Umbilical cord (tissue), 2 donors: ENCODE measurements at places on chromosomes 2 and 18.

- peak; percentile 7 for DNase-seq
Observed at GRCh38 chr2:86143307-86143706, 37.3 kb downstream of the PTCD3 start.

- DNase-seq: peak; percentile 67
Observed at GRCh38 chr2:187826023-187826422, 271.8 kb upstream of the TFPI start.

- peak; percentile 17 for DNase-seq
Observed at GRCh38 chr2:134393075-134393461, 139.2 kb downstream of the MGAT5 start.

- no peak for DNase-seq
Observed at GRCh38 chr2:216195565-216196029, 86.4 kb downstream of the XRCC5 start.

- DNase-seq: no peak
Observed at GRCh38 chr18:21155443-21155842, 43.8 kb upstream of the ROCK1 start.

- DNase-seq: no peak
Observed at GRCh38 chr2:144889348-144889747, 369.4 kb upstream of the ZEB2 start.

- DNase-seq: peak; percentile 53
Observed at GRCh38 chr2:217033186-217033585, 173.3 kb upstream of the TNP1 start.

- DNase-seq: no peak
Observed at GRCh38 chr18:24209558-24209957, 70.7 kb downstream of the CABYR start.

DNA sequence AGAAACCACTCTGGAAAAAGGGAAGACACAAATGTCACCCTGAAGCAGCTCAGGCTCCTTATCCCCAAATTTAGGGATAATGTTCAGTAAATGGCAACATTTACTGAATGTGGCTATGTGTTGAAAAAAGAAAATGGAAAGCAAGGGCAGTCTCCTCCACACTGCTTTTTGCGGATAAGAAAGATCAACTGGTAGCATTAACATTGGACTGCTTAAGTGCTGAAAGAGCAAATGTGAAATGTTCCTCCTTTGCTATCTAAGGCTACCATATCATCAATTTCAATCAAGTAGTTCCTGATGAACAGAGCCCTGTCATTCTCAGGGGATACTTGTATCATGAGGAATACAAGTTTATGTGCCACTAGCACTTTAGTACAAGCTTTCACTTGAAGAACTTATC is 12.5 kb downstream of the FBXO11 start:
- DNase-seq: no peak

GRCh38 chr18:9803063-9803697 is 82.6 kb upstream of the TXNDC2 start:
- DNase-seq: peak; percentile 44

DNA sequence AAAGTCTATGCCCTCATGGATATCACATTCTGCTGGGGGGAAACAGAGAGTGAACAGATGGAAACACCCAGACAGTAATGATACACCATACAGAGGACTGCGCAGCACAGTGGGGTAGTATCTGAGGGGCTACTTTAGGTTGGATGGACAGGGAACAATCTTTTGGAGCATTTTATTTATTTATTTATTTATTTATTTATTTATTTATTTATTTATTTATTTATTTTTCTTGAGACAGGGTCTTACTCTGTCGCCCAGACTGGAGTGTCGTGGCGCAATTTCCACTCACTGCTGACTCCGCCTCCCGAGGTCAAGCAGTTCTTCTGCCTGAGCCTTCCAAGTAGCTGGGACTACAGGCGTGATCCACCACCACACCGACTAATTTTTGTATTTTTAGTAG is 89.2 kb downstream of the TGOLN2 start:
- DNase-seq: no peak

- no peak for DNase-seq
Observed at GRCh38 chr2:187445051-187445450, 3.0 kb downstream of the CALCRL start.

- no peak for DNase-seq
Observed at GRCh38 chr2:66901344-66901743, 466.4 kb downstream of the MEIS1 start.

- peak; percentile 25 for DNase-seq
Observed at GRCh38 chr2:12347066-12347493, 369.7 kb upstream of the TRIB2 start.

GRCh38 chr2:203237346-203238238 is 1.2 kb upstream of the CYP20A1 start:
- DNase-seq: no peak

DNA sequence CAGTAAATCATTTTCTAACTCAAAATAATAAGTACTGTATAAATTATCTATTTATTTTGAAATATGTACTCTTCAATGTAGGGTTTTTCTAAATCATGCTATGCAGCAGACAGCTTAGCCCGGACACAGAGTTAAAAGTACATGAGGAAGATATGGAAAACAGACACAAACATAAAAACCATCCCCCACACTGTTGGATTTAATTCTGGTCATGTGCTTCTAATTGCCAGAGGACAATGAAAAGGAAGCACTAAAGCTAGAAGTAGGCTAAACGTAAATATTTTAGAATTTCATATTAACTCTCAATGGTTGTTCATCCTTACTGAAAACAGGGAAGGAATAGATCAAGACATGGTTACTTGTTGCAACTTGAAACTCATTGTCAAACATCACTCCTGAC is 420.7 kb downstream of the ERBB4 start:
- no peak for DNase-seq

- no peak for DNase-seq
Observed at GRCh38 chr18:610214-610928, 13.6 kb downstream of the CLUL1 start.

GRCh38 chr2:239305222-239305575 is 95.6 kb downstream of the HDAC4 start:
- no peak for DNase-seq

GRCh38 chr2:151973901-151974199 is 125.0 kb downstream of the CACNB4 start:
- peak; percentile 90 for DNase-seq

DNA sequence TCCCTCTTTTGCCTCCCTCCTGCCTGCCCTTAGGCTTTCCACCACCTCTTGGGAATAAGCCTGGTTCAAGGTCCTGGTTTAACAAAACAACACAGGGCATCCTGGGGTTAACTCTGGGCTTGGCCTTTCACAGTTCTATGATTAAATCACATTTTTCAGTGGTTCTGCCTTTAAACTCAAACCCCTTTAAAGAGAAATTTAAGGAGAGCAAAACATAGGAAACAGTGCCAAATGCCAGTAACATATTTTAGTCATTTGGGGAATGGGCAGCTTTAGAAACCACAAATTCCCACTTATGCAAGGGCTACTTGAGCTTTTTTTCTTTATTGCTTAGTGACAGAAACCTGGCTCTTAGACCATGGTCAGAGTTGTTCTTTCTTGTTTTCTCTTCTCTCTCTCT is 112.2 kb upstream of the FZD5 start:
- DNase-seq: no peak

- no peak for DNase-seq
Observed at GRCh38 chr18:28002841-28003240, 174.1 kb downstream of the CDH2 start.

DNA sequence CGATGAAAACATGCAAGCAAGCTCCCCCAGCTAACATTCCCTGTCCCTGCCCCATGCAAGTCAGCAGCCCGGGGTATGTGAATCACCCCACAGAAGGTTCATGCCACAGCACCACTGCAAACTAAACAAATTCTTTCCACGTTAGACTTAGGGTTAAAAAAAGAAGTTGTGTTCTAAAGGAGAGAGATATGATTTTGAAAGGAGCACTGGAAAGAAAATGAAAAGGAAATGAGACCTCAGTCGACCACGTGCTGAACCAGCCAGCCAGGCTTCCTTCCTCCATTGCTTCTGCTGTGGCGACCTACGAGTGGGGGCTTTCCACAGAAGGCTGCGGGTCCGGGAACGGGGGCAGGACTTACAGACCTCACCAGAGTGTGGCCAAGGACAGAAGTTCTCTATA is 52.0 kb downstream of the ARL4C start:
- peak; percentile 59 for DNase-seq

GRCh38 chr2:127293748-127294562 is at the start of gene ERCC3:
ERCC3 (minus strand) TSS chr2:127294144; CDS start chr2:127294081, 63 bp downstream.
- peak; percentile 89 for DNase-seq

DNA sequence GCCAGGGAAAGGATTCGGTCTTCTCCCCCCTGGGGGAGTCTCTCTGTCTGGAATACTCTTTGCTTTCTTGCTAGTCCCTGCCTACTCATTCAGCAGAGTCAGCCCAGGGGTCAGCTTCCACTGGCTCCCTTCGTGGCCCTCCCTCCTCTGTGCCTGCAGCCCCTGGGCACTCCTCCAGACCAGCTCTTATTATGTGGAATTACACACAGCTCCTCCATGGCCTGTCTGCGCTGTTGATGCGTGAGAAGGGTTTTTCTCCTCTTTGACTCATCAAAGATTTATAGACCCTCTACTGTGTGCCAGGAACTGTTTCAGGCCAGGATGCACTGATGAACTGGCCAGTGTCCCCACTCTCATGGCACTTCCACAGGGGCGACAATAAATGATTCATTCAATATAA is 44.4 kb downstream of the ST8SIA5 start:
- peak; percentile 88 for DNase-seq

DNA sequence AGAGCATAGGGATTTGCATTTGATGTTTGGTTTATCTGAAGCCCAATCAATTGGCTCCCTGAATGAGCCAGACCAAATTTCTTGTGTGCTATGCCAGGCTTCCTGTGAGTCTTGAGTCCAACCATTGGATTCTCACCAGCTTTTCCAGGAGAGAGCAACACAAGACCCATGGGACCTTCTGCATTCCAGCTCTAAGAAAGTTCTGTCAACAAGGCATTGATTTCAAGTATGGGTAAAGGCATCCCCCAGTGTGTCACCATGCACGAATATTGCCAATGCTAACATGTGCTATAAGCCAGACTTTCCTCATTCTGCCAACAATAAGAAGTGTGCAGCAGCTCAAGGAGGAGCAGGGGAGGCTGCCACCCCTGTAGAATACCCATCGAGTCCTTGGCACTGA is 266.6 kb downstream of the ETAA1 start:
- no peak for DNase-seq

- no peak for DNase-seq
Observed at GRCh38 chr2:8424997-8425900, 256.6 kb upstream of the ID2 start.

DNA sequence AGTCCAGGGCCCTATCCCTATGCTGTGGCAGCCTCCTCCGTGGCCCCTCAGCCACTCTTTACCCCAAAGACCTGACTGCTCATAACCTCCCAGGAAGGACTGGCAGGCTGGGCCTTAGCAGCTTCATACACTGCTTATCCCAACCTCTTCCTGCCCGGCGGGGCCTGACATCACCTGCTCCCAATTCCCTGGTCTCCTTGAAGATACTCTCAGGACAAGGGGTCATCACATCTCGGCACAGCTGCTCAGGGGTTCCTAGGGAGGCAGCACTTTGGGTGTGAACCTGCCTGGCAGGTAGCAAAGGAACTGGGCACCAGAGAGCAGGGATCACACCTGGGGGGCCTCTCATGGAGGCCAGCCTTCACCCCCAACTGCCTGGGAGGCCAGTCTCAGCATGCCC is 68.5 kb downstream of the PLB1 start:
- no peak for DNase-seq

- no peak for DNase-seq
Observed at GRCh38 chr18:59001721-59002120, 137.0 kb downstream of the ZNF532 start.

- no peak for DNase-seq
Observed at GRCh38 chr2:10504370-10504993, 56.4 kb upstream of the ODC1 start.

DNA sequence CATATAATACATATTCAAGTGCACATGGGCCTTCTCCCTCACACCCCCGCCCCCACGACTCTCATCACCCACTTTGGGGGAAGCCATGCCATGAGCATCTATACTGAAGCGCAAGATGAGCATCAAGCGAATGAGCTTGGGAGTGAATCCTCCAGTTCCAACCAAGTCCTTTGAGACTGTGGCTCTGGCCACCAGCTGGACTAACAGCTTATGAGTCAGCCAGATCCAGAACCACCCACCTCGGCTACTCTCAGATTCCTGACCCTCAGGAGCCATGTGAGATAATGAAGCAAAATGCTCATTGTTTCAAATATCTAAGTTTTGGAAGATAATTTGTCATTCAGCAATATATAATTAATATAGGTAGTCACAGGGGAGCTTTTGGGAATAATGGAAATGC is 22.2 kb upstream of the IL1RL1 start:
- DNase-seq: no peak

DNA sequence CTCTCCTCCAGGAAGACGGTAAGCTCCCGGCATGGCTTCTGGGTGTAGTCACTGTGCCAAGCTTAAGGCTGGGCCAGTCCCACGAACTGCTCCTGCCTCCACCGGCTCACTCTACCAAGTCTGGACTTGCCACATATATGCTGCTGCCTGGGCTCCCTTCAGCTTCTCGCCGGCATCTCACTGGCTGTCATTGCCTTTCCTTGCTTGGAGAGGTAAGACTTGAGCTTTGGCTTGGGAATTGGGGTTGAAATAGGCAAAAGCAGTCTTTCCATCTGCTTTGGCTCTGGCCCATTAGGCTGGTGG is 481.0 kb downstream of the TGIF1 start:
- DNase-seq: no peak

- DNase-seq: no peak
Observed at GRCh38 chr2:28509361-28509760, 13.5 kb downstream of the PLB1 start.

DNA sequence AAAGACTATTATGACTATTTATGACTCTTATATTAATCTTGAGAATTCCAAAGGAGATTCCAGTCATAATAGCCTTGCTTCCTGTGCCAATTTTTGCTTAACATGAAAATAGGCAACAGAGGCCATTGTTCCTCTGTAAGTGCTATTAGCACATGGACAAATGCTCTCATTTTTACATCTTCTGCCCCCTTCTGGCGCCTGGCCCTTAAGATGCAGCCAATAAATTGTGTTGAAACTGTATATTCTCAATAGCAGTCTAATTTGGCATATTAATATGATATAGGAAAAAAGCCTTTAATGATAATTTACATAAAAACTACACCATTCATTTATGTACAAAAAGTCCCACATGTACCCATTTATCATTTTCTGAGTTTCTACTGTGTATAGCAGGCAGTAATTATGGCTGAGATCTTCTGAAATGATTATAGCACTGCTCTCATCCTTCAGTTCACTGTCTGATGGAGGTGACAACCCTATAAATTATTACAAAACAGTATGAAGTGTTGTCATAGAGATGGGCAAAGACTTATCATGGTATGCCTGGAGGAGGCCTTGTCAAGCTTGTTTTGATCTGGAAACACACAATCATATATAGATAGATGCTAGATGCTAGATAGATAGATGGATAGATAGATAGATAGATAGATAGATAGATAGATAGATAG is 613.3 kb downstream of the TSN start:
- DNase-seq: no peak

DNA sequence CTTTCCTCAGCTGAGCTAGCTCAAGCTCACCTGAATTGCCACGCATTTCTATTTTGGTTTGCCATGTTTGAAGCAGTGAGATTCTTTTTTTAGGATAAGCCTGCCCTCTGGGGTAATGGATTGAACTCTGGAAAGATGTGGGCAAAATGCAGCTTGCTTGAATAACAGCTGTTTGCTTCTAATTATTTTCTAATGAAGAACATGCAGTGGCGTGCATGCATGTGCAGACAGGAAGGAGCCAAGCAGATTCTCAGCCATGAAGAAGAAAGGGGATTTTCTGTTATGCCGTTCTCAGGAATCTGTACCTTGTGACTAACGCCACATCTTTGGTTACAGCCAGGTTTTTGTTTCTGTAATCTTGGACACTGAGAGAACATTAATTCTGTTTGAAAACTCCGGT is 171.2 kb downstream of the ANTXR1 start:
- DNase-seq: peak; percentile 31
